ENCODE measurements at places on chromosomes 12 and 14. TPM values are rescaled to one million over a fixed set of nuclear protein-coding genes. Genes with fewer than 3 reads are reported as not detected.

The MIP gene
- not detected for total RNA-seq

The RNU7-1 gene
- total RNA-seq, result not detected

The VASH1 gene
- total RNA-seq, result 7.2 TPM

The B4GALNT3 gene
- not detected for total RNA-seq

The RD3L gene
- total RNA-seq, result not detected

The COCH gene
- 0.39 TPM for total RNA-seq

The DPF3 gene
- 4.5 TPM for total RNA-seq

The PPP1R13B gene
- total RNA-seq, result 1.3 TPM

The CLECL1 gene
- not detected for total RNA-seq

The FAM186B gene
- total RNA-seq, result 0.32 TPM

The KRT72 gene
- not detected for total RNA-seq

The GXYLT1 gene
- 11.3 TPM for total RNA-seq

The NANOG gene
- not detected for total RNA-seq

The HOXC6 gene
- 0.52 TPM for total RNA-seq

The PCED1B gene
- 1.9 TPM for total RNA-seq

The SDS gene
- total RNA-seq, result not detected

The CCDC177 gene
- under 0.01 TPM for total RNA-seq

The NRDE2 gene
- 18.1 TPM for total RNA-seq

The SIX1 gene
- 2.4 TPM for total RNA-seq

The CPM gene
- 5.2 TPM for total RNA-seq

The CMAS gene
- total RNA-seq, result 28.3 TPM

The TAS2R10 gene
- 0.40 TPM for total RNA-seq

The ITGB7 gene
- total RNA-seq, result not detected

The RNU4-1 gene
- total RNA-seq, result under 0.01 TPM

The ADAM21 gene
- total RNA-seq, result 0.32 TPM

The TAS2R9 gene
- total RNA-seq, result not detected

The MYO1A gene
- total RNA-seq, result not detected

The CABP1 gene
- total RNA-seq, result 0.88 TPM

The NFE2 gene
- total RNA-seq, result not detected

The RAB35 gene
- total RNA-seq, result 23.2 TPM

The NPC2 gene
- 435 TPM for total RNA-seq

The NDRG2 gene
- total RNA-seq, result 12.0 TPM

The SALL2 gene
- 8.5 TPM for total RNA-seq

The MYO1H gene
- not detected for total RNA-seq

The ADAMTS20 gene
- total RNA-seq, result 0.24 TPM

The IL22 gene
- not detected for total RNA-seq

The TAS2R43 gene
- not detected for total RNA-seq

The PRR4 gene
- 1.3 TPM for total RNA-seq

The SDSL gene
- total RNA-seq, result 1.8 TPM

The SMIM41 gene
- total RNA-seq, result 50.8 TPM

The IKZF4 gene
- total RNA-seq, result 2.6 TPM

The DIO2 gene
- total RNA-seq, result 1.4 TPM

The CISTR gene
- total RNA-seq, result not detected

The PSMB11 gene
- total RNA-seq, result not detected
